Activated CD4-positive, alpha-beta T cell treated with anti-CD3 and anti-CD28 coated beads for 4 hours (primary cell): ENCODE measurements at places on chromosomes 2 and 18.

- DNase-seq: no peak
These were observed 170.5 kb downstream of the ZBTB7C start for GRCh38 chr18:48238636-48239035.

- DNase-seq: no peak
These were observed 449.1 kb downstream of the PIK3C3 start for GRCh38 chr18:42404151-42404550.

DNA sequence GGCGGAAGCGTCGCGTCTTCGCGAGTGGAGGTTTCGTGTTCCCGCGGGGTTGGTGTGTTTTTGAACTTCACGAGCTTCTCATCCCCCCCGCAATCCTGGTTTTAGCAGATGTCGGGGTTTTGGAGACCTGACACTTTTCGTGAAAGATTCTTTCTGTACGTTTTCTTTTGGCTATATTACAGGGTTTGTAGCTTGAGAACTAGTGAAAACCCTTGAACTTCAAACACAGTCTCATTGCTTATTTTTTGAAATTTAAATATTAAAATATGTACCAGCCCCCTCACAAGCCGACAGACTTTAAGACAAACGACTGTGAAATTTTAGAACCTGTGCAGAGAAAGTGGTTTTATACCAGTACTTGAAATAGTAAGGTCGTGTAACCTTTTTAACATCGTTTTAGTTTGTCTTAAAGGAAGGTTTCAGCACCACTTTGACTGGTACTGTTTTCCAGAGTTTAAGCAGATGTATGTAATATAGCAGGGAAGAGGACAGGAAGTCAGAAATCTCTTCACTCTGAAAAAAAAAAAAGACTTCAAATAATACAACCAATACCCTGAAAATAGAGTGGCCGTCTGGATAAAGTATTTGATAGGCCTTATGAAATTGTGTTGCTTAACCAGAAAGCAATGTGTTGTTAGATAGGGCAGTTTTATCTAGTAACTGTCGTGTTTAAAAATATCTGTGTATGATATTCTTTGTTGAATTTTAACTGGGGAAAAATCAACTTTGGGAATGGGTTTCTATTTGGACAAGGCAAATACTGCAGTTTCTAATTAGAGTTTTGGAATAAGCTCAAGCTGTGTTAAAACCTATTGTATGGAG lies 1.4 kb downstream of the SPATS2L start:
- peak; percentile 17 for DNase-seq

DNA sequence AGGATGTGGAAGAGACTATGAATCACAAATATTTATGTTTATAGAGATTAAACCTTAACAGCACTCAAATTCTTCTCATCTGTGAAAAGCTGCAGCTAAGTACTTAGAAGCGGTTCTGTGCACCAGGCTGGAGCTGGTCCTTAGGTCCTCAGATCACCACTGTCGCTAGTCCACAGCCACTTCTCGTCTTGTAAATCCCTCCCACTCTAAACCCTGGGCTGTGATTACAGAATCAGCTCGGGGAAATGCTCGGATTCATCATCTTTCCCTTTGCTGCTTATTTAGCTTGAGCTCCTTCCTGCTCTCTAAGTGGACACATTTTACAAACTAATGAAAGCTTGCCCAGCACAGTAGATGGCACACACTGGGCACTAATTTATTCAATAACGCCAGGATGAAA lies 61.7 kb downstream of the RNF152 start:
- no peak for DNase-seq

DNA sequence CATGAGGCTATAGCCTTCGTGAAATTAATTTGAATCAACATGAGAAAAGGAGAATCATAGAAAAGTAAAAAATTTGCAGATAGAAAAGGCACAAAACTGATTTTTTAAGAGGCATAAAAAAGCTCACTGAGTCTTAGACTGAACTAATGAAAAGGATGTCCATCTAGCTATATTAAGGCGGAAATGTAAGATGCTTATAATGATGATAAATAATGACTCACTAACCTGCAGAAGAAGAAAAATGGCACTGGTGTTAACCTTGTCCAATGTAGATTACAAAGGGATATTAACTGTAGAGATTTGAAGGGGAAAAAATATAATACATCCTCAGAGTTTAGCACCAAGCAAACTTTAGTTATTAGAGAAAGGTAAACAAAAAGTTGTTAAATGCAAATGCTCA lies 1098.0 kb upstream of the DDX18 start:
- DNase-seq: no peak

GRCh38 chr2:65940856-65941255 lies 494.1 kb upstream of the MEIS1 start:
- no peak for DNase-seq

DNA sequence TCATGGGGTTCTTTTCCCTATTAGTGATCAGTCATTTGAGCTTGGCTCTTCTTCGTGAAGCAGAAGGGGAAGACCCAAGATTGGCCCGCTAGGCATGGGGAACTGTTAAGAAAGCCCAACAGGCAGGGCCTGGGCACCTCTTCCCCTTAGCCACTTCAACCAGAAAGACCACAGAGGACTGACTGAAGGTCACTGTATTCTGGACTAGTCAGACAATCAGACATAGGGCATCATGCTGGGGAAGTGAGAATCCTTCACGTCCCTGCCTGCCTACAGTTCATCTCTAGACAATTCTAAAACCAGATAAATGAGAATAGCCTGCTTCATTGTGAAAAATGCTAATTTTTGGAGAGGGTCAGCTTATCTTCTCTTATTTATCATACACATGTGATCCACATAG lies 28.1 kb downstream of the FAP start:
- DNase-seq: no peak

DNA sequence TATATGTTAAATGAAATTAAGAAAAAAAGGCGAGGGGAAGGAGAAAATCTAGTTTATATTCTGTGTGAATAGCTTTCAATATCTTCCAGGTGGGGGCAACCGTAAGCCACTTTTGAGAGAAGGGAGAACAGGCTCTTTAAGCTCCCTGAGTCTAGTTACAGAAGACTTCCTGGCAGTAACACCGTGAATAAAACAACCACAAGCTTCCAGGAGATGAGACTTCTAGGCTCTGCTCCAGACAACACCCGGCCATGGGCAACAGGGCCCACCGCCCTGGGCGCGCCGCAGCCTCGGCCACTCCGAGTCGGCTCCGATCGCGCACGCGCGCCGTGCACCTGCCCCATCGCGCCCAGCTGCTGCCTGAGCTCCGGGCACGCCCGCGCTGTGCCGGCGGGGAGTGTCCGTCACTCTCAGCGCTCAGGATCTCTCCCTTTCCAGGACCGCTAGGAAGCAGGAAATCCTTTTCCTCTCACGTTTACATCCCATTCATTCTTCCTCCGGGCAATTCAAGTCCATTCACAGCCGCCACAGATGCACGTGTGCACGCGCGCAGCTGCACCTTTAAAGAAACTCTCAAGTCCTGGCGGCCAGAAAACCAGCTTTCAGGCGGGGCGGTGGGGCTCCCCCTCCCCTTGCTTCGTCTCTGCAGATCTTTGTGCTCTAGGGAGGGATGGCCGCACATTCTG lies 19.4 kb upstream of the PAX3 start:
- DNase-seq: no peak

GRCh38 chr2:156042895-156043294 lies 289.6 kb downstream of the NR4A2 start:
- no peak for DNase-seq

DNA sequence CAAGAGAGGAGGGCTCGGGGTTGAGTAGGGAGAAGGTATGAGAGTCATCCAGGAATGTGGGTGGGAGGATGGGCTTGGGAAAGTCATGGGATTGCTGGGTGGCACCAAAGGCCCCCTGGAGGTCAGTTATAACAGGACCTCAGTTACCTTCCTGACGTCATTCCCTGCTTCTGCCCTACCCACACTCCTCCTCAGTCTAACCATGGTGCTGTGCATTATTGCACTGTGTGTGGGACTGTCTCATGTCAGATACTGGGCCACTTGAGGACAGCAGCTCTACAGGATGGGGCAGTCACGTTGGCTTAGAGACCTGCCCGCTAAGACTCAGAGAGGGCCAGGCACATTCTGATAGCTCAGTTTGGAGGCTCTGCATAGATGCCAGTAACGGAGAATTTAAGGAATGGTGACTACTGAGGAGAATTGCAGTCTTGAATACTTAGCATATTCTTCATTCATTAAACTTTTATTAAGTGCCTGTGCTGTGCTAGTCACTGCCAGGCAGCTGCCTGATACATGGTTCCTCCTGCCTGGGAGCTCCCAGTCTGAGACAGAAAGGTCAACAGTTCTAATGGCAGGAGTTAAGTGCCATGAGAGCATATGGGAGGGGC lies 90.5 kb downstream of the LAMA3 start:
- no peak for DNase-seq

DNA sequence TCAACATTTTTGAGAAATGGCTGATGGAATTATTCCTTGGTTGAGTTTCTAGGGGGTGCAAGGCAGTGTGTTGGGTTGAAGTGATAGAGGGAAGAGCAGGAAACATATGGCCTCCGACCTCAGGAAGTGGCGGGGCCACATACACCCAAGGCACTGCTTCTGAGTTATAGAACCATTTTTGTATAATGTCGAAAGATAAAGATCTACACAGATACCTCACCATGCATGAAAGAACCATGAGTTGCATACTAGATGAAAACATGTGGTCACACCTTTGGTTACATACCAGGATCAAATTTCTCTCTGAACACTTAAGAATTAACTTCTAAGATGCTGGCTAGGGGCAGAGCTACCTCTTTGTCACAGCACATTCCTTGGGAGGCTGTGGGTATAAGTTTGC lies 23.2 kb downstream of the LAMA3 start:
- DNase-seq: no peak

DNA sequence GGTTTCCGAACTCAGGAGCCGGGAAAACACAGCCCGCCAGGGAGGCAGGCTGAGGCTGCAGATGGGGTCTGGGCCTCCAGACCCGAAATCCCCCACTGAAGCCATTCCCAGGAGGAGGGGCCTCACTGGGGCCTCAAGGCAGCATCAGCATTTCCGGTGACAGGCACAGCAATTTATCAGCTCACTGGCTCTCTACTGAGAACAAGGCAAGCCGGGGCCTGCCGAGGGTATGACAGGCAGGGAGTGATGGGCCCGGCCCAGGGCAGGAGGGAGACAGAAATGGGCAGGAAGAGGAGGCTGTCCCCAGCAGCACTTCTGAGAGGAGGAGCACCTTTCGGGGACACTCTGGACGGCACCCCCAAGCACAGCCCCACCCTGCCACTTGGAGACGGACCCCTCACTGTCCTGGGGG lies 12.5 kb downstream of the SDC1 start:
- no peak for DNase-seq
